ENCODE measurements at places on chromosomes 3 and 15. TPM values are rescaled to one million over a fixed set of nuclear protein-coding genes. Genes with fewer than 3 reads are reported as not detected.

Gene GOLGA8M
- polyA plus RNA-seq = 4.5 TPM

Gene STRIT1
- polyA plus RNA-seq = 1.5 TPM

Gene GUCA1C
- polyA plus RNA-seq = 0.52 TPM

Gene PDZRN3
- polyA plus RNA-seq = 48.5 TPM

Gene ITGA11
- 3.6 TPM for polyA plus RNA-seq

Gene CAPN3
- 37.5 TPM for polyA plus RNA-seq

Gene PRC1
- 105 TPM for polyA plus RNA-seq

Gene ZNF80
- polyA plus RNA-seq = 0.15 TPM

Gene MYO5C
- 32.7 TPM for polyA plus RNA-seq

Gene NPAP1
- polyA plus RNA-seq = 2.1 TPM

Gene OXTR
- polyA plus RNA-seq = 1.8 TPM

Gene TGM5
- not detected for polyA plus RNA-seq

Gene ATP2B2
- polyA plus RNA-seq = 1.1 TPM

Gene TMEM212
- 0.32 TPM for polyA plus RNA-seq

Gene NR2E3
- 1.0 TPM for polyA plus RNA-seq

Gene RYK
- polyA plus RNA-seq = 118 TPM

Data from left kidney (tissue), 8 donors.